ENCODE measurements at places on chromosomes 11 and 22.

DNA sequence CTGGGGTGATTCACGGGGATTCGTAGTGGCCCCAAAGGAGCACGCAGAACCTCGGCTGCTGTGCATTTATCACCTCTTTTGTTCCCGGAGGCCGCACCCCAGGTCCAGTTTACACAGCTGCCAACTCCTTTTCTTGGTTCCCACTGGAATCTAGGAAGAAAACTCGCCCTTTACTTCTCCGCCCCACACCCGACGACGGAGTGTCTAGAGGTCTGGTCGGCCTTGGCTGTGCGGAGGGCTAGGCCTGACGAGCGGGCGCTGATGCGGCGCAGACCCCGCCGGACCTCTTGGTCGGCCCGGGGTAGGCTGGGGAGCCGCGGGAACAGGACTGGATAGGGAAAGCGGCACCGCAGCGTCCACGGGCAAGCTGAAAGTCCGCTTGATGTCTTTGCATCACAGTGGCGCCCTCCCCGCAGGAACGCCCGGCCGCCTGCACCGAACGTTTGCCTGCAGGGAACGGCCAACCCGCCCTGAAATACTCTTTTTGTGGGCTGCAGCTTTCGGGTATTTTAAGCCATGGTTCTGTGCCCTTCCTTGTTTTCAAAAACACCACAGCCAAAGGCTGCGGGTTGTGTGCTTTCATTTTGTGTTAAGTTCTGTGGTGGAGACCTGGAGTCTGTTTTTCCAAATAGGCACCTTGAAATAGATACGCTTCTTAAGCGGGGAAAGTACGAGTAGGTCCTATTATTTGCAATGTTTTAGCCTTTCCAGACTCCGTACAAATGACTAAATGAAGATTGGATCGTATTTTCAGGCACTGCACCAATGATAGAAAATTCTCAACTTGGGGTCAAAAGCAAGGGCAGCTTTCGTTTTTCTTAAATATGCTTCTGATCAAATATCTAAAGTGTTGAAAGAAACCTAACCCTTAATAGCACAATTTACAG, 829 bp upstream of the ZBED5 start:
- peak; percentile 52 for DNase-seq

DNA sequence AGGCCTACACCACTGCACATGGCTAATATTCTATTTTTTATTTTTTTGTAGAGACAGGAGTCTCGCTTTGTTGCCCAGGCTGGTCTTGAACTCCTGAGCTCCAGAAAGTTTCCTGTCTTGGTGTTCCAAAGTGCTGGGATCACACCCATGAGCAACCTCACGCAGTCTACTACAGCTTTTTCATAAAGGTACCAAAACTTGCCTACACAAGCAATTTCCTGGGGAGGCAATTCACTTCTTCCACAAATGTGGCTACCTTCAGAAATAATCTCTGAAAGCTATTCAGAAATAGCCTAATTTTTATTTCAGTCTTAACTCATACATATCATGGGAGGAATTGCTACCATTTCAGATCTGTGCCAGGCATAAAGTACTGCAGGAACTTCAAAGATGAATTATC, 11.4 kb downstream of the SLC35F2 start:
- DNase-seq = no peak

- no peak for DNase-seq
These were observed 43.2 kb upstream of the ACCSL start for GRCh38 chr11:44004452-44005062.

DNA sequence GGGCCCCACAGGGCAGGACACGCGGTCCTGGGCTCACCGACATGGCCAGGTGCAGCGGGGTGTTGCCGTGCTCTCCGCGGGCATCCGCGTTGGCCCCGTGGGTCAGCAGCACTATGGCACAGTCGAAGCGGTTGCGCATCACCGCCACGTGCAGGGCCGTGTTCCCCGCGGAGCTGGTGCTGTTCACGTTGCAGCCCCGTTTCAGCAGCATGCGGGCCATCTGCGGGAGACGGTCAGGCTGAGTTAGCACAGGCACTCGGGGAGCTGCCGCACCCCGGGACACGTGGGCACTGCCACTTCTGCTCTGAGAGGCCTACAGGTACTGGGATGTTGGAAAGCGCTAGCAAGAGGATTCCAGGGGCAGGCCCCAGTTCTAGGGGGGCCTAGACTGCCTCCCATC, 22.3 kb upstream of the BAIAP2L2 start:
- no peak for DNase-seq

- no peak for DNase-seq
These were observed 48.8 kb downstream of the NAT10 start for GRCh38 chr11:34154059-34154875.

All from left renal cortex interstitium (tissue), 4 donors.